ENCODE measurements at places on chromosomes 2 and 18.
A peak's percentile ranks its signal among the peaks of the same experiment; 100 is the strongest.

GRCh38 chr18:79396431-79397246, 909 bp downstream of the NFATC1 start:
- no peak for DNase-seq

GRCh38 chr2:190432567-190433231, 24.5 kb downstream of the MFSD6 start:
- DNase-seq = no peak

GRCh38 chr18:51890762-51891161, 449.2 kb upstream of the DCC start:
- peak; percentile 18 for DNase-seq

DNA sequence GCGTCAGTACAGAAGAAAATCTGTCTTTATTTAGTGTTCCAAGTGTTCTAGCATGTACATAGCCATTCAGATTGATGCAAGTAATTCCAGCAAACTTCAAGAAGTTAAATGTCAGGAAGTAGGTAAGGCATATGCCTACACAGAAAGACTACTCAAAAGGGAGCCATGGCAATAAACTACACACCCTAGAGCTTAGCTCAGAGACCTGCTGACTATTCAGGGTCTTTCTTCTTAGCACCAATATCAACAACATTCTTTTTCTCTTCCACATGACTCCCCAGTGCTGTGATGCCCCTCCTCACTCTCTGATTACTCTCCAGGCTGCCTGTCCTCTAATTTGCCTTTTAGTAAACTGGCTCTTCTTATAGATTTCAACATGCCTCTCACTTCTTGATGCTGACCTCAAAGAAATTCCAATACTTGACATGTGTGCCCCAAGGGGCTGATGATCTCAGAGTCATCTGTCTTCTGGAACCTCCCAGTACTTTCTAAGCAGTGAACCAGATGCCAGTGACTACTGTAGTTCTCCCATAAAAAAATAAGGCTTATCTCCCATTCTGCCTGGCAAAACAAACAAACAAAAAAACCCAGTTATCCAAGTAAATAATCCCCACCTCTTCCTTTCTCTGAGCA, 909.2 kb upstream of the FANCL start:
- no peak for DNase-seq

DNA sequence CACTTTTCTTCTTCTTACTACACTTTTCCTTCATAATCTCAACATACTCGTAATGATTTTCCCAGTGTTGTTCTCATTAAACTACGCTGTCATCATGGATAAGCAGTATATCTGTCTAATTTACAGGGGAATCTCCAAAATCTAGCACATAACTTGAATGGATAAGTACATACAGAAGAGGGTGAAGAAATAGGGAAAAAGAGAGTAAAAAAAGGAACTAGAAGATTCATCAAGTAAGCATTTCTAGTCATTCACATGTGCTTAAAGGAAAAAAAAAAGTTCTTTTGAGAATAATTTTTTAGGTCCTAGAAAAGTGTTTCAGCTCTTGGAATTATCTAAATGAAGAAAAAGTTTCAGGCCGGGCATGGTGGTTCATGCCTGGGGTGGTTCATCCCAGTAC, 51.6 kb downstream of the SRBD1 start:
- no peak for DNase-seq

DNA sequence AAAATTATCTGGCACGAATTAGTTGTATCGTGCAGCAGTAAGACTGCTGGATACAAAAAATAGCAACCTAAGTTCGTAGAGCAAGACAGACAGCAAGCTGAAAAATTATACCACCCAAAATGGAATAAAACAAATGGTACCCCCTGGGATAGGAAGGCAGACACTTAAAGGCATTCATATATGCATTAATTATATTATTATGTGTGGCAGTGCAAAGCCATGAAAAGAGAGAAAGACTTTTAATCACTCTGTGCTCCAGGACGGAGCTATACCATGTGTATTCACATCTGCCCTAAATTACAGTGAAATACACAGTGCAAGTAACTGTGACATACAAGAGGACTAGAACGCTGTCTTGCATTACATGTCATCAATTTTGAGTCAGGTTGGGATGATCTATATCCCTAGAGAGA, 235.9 kb downstream of the GULP1 start:
- no peak for DNase-seq

DNA sequence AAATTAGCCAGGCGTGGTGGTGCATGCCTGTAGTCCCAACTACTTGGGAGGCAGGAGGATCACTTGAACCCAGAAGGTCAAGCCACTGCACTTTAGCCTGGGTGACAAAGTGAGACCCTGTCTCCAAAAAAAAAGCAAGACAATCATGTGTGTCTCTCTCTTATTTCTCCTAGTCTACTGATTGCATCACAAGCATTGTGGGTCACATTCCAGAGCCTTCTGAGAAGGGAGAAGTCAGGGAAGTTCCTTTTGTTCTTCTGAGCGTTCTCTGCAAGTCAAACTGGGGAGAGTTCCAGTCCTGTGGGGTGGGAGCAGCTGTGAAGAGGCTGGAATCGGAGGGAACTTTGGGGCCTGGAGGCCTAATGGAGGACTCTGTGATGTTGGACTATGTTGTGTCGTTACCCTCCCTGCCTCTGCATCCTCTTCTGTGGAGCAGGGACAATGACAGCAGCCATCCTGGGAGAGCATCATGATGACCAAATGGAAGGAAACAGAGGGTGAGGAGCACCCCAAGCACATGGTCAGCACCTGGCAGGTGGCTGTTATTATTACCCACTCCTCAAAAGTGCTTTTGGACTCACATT, 115.4 kb downstream of the MRO start:
- DNase-seq = no peak

GRCh38 chr2:3585261-3586109, 9.4 kb upstream of the COLEC11 start:
- peak; percentile 51 for DNase-seq

DNA sequence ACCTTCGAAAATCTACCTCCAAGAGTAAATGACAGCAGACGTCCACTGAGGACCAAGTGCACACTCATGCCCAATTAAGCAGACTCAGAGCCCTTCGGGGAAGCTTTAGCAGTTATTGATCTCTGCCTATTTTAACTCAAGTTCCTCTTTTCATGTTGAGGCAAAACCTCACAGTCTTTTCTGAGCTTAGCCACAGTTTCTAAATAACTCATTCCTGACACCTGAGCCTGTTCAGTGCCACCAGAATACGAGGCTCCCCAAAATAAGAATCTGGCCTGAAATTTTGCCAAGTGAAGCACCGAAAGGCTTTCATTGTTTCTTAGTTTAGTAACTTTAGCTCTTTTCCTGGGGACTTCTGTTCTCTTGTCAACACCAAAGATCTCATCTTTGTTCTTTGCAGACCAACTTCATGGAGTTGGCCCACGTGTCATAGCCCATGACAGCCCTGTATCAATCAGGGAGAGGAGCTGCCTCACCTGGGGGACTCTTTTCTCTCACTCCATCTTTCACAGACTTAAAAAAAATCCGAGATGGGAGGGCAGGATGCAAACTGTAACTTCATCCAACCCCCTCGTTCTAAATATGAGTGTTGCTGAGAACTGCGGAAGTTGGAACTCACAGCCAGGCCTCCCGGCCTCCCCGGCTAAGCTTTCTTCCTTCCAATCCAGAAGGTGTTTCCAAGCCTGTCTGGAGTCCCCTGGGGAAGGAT, 22.2 kb downstream of the INPP5D start:
- no peak for DNase-seq

DNA sequence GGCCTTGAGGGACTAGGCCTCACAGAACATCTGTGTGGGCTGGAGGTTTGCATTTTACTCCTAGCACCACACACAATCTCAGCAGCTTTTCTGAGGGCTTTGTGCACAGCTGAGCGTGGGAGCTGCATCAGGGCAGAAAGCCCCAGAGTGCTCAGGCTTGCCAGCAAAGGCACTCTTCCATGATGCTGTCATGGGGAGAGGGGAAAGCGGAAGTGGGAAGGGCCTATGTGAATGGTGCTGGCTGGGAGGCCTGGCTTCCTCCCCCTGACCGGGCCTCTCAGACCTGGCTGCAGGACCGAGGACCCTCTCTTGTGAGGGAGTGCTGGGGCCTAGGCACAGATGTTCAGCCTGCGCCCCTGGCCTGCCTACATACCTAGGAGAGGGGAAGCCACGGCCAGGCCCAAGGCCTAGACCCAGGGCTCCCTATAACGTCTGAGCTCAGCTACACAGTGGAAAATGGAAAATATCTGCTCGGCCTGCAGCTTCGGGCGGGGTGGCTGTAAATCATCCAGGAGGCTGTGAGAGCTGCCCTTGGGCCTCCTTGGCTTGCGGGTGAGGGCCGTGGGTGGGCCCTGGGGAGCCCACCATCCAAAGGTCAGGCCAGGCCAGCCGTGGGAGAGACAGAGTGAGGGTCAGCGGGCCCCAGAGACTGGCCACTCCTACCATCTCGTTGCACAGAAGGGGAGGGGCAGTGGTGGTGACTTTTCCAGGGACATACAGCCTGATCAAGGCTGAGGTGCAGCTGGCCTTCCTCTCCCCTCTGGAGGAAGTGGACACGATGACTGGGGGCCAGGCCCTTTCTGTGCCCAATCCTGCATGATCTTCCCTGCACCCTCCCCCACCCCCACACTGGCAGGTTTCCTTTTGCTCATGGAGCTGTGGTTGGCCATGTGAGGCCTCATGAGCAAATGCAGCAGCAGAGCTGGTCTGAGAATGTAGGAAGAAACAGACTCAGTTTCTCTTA, 22.8 kb downstream of the GLI2 start:
- no peak for DNase-seq

GRCh38 chr2:64792995-64793639, 139.4 kb upstream of the SERTAD2 start:
- no peak for DNase-seq

- peak; percentile 74 for DNase-seq
Measured at GRCh38 chr18:51135364-51135763, 62.1 kb downstream of the MEX3C start.

DNA sequence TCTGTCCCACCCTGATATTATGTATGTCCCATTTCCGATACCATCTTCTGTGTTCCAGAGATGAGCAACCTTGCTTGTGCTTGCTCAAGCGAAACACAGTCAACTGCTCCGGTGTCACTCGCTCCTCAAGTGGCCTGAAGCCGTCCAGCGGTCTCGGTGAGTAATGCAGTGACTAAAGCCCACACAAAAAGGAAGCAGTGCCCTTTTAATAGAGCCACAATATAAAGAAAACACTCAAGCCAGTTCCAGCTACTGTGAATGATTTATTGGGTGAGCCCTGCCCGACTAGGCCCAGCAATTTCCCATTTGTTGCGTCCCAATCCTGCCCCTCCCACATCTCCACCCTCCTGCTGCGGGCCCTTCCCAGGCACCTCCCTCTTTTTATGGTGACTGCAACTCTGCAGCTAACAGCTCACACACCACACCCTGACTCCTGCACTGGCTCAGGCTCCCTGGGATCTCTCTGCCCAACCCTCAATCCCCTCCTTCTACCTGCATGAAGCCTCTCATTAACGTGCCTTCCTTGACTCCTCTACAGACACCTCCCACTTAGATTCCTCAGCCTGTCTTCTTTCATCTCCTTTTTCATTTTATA, 44.2 kb upstream of the DSC1 start:
- DNase-seq = peak; percentile 91

GRCh38 chr2:72917138-72917876, at the start of gene EMX1:
TSS of gene EMX1 (plus strand) at chr2:72917519. CDS start at chr2:72917853, 334 bp downstream.
- peak; percentile 32 for DNase-seq

DNA sequence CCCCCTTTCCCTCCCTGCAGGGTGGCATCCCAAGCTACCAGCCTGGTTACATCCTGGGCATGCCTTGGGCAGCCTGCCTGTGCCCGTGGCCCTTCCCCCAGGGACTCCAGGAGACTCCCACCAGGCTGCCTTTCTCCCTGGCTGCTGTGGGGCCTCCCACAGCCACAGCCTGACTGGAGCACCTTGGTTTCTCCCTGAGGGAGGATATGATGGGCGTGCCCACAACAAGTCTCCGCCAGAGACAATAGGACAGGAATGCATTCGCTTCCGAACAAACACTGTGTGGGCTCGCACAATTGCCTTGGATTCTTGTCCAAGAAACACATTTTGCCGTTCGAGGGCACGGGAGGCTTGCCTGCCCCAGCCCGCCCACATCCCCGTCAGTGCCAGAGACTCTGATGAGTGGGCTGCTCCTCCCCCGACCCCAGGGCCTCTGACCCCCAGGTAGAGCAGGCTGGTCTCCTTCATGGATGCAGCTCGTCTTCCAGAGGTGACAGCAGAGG, 102.1 kb downstream of the SMAD7 start:
- no peak for DNase-seq

GRCh38 chr18:26227051-26227670, 916 bp downstream of the TAF4B start:
- DNase-seq = no peak

- no peak for DNase-seq
Measured at GRCh38 chr18:5103286-5103685, 93.8 kb downstream of the AKAIN1 start.

GRCh38 chr2:108922141-108922915, 66.7 kb downstream of the EDAR start:
- DNase-seq = no peak

- DNase-seq = peak; percentile 26
Measured at GRCh38 chr18:2104620-2105462, 466.5 kb downstream of the METTL4 start.

DNA sequence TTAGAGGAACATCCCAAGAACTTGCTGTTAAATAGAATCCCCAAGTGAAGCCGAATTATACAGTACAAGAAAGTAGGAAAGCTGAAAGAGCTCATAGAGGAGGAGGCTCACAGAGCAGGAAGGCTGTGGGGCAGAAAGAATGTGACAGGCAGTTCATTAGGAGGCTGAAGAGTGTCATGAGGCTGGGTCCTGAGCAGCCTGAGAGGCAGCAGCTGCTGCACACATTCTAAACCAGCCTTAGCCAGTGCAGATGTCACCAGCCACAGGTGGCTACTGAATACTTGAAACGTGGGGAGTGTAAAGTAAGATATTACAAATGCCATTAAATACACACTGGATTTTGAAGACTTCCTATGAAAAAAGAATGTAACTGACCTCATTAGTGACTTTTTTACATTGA, 490.2 kb upstream of the KLHL29 start:
- DNase-seq = no peak

DNA sequence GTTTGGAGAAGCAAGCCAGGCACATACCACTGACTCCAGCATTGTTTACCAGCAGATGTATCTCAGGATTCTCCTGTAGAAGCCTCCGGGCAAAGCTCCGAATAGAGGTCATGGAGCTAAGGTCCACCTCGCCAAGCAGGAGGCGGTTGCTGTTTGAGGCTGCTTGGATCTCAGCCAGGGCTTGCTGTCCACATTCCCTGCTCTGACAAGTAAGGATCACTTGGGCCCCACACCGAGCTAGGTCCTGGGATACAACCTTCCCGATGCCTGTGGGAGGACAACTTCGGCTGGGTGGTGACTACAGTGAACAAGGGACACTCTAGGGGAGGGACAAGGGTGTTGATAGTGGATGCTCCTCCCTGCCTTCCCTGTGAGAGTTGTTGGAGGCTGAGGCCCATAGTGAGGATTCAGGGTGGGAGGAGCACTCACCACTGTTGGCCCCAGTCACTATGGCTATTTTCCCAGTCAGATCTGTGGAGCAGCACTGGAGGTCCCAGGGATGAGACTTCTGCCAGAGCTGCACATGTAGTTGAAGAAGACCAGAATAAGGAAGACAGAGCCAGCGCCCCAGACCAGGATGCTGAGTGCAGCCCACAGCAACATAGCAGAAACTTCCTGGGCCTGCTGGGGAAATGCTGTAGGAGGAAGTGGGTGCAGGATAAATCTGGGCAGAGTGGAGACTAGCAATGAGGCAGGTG, 8.3 kb downstream of the C2orf81 start:
- no peak for DNase-seq

GRCh38 chr18:29439398-29439797, 1262.5 kb upstream of the CDH2 start:
- no peak for DNase-seq
